Skin of body (tissue), 3 donors: ENCODE measurements at places on chromosomes 1 and 21.

DNA sequence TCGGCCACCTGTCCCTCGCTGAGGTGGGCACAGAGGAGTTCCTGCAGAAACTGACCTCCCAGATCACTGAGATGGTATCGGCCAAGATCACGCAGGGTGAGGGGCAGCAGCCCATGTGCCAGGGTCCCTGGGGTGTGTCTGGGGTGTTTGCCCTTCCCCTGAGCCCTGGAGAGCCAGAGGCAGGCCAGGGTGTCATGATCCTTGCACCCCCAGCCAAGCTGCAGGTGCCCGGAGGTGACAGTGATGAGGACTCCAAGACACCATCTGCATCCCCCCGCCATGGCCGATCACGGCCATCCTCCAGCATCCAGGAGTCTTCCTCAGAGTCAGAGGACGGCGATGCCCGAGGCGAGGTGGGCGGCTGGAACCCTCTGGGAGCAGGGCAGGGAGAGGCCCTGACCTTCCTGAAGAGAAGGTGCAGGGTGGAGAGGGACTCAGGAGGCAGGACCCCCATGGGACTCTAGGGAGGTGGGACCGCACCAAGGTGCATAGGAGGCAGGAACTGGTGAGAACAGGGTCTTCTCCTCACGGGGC is 69.5 kb downstream of the TRIM11 start:
- DNase-seq = no peak

DNA sequence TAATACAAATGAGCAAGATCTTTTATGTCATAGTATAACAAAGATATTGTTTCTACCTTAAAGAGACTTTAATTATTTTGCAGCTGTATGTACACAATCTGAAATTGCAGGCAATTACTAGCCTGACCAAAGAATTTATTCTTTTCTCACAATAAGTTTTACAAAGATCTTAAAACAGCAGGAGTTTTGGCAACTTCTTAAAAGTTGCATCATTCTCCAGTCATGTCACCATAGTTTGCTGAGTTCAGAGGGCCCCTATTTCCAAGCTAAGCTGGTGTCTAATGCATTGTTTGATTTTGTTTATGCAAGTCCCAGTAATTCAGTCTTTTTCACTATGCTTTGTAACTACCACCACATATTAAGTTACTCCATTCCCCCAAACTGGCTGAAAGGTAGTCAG is 114.8 kb downstream of the DNAH14 start:
- DNase-seq = no peak

DNA sequence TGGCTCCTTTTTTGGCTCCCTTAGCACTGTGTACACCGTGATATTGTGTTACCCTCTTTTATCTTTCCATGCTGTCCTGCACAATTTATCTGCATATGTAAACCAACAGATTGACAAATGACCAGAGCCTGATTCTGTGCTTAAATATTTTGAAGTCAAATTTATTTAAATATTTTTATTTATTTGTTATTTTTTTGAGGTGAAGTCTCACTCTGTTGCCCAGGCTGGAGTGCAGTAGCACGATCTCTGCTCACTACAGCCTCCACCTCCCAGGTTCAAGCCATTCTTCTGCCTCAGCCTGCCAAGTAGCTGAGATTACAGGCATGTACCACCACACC is 12.8 kb downstream of the PMF1 start:
- DNase-seq = no peak

GRCh38 chr1:155893389-155894142 is 17.6 kb downstream of the RIT1 start:
- peak; percentile 91 for DNase-seq

- no peak for DNase-seq
Observed at GRCh38 chr1:155548706-155549105, 13.9 kb downstream of the ASH1L start.

GRCh38 chr1:113042285-113043143 is 30.5 kb upstream of the LRIG2 start:
- DNase-seq = peak; percentile 83

GRCh38 chr1:156664046-156664766 is 13.0 kb downstream of the NES start:
- DNase-seq = peak; percentile 7

DNA sequence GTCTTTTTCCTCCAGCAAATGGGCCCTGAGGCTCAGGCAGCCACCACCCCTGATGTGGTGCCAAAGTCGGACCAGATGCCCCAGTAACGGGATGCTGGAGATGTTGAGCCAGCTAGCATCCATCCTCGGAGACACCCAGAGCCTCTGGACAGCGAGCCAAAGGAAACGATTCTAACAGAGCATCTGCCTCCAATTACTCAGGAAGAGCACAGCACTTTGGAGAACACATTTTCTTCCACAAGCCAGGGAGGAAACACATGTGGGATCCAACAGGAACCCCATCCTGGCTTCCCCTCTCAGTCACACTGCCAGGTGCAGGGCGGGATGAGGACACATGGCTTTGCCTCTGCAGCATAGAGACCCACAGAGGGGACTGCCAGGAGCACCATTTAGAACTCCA is 44.9 kb downstream of the C1orf198 start:
- peak; percentile 91 for DNase-seq
